ENCODE measurements at places on chromosomes 2 and 18.
A peak's percentile ranks its signal among the peaks of the same experiment; 100 is the strongest.

DNA sequence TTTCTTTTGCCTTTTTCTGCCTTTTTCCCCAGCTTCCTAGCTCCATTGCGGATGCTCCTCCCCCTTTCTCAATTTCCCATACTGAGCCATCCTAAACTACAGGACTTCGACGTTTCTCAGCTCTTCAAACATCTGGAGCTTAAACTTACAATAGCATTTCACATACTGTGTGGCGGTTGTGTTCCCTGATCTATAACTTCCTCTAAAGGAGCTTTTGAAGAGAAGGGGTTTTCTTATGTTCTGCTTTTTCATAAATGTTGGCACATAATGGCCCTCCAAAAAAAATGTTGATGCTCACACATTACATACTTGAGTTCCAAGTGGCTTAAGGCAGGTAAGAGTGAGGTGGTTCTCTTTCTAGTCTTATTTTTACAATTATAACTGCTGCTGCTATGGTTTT lies 87.4 kb downstream of the RNF144A start:
- no peak for DNase-seq

DNA sequence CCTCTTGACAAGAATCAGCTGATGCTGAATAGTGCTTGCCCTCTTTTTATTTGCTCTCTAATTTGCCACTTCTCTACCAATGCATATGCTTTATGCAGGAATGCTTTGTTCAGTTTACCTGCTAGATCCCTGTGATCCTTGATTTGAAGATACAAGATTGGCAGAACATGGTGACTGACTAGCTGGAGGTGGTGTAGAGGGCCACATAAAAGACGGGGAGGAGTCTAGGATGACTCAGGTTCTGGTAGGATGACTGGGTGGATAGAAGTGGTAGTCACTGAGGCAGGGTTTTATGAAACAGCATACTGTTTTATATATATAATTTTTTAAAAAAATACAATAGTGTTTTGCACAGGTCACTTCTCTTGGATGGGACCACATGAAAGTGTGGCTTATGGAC lies 6.3 kb upstream of the ADGRF3 start:
- DNase-seq = no peak

DNA sequence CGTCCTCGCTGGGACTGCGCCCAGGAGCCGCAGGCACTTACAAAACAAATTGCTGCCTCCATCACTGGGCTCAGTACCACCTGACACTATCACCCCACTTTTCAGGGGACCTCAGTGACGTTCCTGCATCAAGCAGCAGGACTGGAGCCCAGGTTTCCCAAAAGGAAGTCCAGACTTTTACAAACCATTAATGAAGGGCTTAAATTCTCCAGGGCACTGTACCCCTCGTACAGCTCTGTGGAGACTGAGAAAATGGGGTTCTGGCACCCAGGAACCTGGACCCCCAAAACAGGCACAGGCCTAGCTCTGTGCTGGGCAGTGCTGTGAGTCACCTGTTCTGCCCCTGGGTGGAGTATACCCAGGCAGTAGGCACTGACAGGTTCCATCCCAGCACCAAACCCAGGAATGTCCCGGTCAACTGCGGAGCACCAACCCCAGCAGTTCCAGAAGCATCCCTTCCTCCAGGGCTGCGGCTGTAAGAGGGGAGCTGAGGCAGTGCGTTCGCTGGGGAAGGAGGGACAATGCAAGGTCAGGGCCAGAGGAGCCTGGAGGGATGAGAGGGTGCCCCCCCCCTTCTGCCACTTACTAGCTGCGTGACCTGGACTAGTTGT lies 24.6 kb upstream of the NOTO start:
- DNase-seq = no peak

GRCh38 chr2:70087702-70088597 lies 673 bp downstream of the PCBP1 start:
- DNase-seq = no peak

DNA sequence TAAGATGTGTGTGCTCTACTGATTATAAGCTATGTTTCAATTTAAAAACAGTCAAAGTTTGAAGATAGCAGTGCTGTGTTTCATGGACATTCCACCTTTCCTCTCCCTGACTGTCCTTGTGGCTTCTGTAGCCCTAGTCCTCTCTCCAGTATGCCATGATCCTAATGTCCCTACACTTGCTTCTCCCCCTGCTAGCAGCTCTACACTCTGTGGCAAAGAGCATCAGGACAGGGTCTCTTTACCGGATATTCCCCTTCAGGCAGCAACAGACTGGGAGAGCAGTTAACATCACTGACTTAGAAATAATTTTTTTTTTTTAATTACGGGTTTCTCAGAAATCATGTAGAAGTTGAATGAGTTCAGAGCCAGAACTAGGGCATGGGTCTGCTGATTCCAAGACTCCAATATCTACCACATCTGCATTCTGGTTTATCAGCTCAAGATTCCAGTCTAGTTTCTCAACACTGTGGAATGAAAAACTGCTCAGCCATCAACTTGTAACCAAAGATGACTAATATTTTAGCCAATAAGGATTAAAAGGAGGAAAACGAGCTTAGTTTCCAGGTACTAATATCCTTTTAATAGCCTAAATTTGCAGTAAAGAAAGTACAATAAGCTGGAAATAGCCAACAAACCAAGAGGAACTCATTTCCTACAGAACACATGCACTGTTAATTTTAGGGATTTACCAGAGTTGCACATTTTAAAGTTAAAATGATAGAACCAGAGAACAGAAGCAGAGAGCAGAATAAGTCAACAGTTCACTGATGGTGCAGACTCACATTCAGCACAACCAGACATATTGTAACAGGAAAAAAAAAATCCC lies 45.2 kb downstream of the TMEM131 start:
- DNase-seq = no peak

DNA sequence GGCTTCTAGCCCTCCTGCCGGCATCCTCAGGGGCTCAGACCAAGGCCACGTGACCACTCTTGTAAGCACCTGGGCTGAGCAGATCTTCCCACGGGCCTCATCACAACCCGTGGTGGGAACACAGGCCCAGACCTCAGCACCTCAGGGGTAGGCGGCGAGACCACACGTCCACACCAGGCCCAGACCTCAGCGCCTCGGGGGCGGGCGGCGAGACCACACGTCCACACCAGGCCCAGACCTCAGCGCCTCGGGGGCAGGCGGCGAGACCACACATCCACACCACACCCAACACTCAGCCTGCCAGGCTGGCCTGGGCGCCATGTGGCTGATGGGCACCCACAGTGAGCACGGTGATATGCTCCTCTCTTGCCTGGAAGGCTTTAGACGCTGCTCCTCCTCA lies 334.4 kb upstream of the SALL3 start:
- no peak for DNase-seq

DNA sequence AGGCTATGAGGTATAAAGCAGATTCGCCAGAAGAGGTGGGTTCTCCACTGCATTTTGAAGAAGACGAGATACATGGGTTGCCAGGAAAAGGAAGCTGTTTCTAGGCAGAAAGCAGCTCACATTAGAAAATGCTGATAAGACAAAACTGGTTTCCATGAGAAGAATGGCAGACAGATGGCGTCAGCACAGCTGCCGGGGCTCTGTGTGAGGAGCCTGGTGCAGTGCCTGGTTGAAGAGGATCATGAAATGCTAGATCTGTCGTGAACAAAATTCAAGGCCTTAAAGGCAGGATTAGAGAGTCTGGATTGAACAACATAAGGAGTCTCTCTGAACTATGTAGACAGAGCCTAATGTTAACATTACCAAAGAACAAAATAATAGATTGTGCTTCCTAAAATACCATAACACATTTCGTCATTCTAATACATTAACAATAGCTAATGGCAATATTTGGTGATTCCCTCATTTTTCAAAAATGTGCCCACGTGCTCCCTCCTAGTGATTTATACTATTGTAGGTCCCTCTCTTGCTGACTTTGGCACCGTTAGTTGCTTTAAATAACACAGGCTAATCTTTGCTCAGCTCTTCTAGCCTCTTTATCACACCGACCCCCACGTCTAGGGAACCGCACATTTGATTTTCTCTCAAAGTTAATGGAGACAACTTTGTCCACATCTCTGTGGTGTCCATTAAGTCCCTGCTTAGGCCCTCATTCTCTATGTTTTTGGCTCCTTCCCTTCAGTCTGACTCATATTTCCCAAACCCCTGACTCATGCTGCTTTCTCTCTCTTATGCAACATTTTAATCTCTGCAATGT lies 38.2 kb downstream of the EFEMP1 start:
- DNase-seq = no peak

DNA sequence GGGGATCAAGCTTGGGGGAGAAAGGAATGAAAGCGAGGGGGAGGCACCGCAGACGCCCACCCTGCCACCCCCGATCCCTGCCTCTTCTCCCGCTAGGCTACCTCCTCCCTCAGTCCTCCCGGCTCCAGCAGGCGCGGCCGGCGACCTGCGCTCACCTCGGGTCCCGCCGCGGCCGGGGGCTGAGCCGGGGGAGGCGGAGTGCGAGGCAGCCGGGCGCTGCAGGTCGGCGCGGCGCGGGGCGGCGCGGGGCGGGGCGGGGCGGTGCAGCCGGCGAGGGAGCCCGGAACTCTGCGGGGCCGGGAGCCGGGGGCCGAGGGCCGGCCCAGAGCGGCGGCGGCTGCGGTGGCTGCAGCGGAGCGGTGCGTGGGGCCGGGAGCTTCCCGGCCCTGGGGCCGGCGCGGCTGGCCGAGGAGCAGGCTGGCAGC lies 477 bp downstream of the ACVR1 start:
- DNase-seq = peak; percentile 53

DNA sequence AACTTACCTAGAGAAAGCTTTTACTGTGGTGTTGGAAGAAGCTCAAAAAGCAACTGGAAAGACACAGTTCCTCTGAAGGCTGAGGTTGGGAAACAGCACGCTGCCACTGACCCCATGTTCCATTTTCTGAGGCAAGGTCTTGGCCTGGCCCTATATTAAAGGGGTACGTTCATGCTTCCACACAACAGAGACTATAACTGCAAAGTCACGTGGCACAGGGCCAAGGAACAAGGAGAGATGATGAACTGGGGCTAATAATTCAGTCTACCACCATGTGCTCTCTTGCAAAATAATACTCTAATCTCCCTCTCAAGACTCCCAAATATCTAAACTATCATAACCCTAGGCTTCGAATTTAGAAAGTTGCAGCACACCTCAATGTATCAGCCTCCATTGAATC lies 381.6 kb downstream of the DSEL start:
- DNase-seq = no peak

GRCh38 chr2:42069568-42069967 lies 21.7 kb downstream of the PKDCC start:
- no peak for DNase-seq

DNA sequence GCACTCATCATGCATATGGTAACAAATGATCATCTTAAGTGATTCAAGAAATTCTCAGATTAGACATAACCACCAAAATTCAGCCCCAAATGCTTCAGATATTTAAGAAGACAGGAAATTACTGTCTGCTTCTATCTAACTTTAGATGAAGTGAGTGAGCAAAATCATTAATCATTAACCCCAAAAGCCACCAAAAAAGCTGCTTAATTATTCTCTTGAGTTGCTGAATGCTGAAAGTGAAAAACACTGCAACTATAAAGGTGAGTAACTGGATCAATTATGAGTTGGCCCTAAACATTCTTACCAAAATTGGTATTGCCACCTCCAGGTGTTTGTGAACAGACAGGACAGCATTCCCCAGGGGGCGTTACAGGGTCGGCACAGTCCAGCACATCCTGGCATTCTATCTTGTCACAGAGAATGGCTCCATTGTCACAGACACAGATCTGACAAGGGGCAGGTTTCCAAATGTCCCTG lies 69.6 kb downstream of the COL5A2 start:
- DNase-seq = no peak

DNA sequence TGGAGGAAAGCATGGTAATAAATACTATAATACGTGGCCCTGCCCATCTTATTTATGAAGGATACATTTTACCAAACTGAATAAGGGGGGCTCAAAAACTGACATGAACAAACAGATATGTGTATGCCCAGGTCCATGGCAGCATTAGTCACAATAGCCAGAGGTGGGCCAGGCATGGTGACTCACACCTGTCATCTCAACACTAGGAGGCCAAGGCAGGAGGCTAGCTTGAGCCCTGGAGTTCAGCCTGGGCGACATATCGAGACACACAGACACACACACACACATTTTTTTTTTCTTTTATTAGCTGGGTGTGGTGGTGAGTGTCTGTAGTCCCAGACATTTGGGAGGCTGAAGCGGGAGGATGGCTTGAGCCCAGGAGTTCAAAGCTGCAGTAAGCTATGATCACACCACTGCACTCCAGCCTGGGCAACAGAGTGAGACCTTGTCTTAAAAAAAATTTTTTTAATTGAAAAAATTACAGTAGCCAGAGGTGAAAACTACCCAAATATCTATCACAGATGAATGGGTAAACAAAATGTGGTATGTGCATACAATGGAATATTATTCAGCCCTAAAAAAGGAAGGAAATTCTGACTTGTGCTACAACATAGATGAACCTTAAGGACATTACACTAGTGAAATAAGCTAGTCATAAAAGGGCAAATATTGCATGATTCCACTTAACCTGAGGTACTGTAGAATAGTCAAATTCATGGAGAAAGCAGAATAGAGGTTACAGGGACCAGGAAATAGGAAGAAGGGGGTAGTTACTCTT lies 8.0 kb downstream of the ATP8B1 start:
- no peak for DNase-seq

DNA sequence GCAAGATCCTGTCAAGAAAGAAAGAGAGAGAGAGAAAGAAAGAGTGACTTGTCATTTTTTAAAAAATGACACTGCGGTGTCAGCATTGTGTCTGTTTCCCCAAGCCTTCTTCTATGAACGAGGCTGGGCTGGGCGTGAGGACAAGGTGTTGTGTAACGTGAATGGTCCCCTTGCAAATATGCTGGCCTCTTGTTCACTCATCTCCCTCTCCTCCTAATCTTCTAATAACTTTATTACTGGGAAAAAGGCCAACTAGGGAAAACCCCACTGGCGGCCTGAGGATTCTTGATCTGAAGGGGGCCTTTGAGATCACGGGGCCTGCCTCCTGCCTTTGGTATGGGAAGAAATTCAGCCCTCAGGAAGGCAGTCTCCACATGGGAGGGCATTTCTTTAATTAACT lies 163.1 kb downstream of the MIB1 start:
- no peak for DNase-seq

- DNase-seq = no peak
Measured at GRCh38 chr2:180695586-180696401, 284.6 kb upstream of the UBE2E3 start.

- DNase-seq = no peak
Measured at GRCh38 chr2:179952658-179953057, 54.4 kb downstream of the CWC22 start.

DNA sequence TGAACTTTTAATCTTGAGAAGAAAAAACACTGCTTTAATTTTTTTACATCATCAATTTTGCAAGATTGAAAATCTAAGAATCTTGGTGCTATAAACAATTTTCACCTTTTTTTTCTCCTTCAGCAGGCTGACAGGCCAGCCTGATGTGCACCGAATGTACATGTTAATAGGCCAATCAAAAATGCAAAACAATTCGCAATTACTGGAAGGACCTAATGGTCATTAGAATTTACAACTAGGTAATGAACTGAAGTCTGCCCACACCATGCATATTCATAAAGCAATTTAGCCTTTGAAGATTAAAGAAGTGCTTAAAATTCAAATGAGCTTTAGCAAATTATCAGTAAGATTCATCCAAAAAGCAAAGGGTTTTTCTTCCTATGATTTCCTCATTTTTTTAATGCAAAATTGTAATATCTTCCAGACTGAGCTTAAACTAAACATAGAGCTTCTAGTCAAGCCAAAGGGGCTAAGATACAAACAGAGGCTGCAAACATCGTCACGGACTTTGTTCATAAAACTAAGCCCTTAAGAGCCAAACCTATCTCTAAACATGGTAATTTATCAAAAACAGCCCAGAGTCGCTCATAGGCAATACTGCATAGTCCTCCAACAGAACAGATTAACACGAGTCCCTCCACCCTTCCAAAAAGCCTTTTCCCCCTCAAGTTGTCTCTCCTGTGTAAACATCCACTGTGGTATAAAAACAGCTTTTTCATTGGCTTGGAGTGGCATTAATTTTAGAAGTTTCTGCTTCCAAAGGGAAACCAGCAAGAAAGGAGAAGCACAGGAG lies 18.4 kb downstream of the BCL11A start:
- DNase-seq = no peak

All from effector memory CD8-positive, alpha-beta T cell (primary cell).